GM18507 (cell line): ENCODE measurements at places on chromosomes 5 and 9.

GRCh38 chr5:82312373-82312856 lies 34.3 kb upstream of the RPS23 start:
- no peak for DNase-seq

DNA sequence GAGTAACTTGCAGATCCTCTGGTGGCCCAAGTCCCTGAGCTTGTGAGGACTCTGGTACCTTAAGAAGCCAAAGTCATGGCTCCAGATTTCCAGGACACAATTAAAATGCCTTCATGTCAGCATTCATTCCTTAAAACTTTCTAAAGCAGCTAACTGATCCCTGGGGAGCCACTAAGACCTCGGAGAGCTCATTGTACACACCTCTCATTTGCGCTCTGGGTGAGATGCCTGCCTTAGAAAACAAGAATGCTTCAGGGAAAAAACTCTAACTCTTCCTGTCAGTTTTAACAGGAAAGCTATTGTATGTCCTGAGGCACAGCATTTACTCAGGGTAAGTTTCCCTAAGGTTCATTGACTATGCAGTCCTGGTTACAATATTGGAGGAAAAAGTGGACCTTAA lies 285.0 kb downstream of the EFNA5 start:
- no peak for DNase-seq

GRCh38 chr9:126377536-126377935 lies 50.9 kb downstream of the MVB12B start:
- no peak for DNase-seq

GRCh38 chr5:32190095-32190494 lies 16.0 kb upstream of the GOLPH3 start:
- no peak for DNase-seq

GRCh38 chr9:19615036-19615624 lies 173.7 kb downstream of the SLC24A2 start:
- no peak for DNase-seq

DNA sequence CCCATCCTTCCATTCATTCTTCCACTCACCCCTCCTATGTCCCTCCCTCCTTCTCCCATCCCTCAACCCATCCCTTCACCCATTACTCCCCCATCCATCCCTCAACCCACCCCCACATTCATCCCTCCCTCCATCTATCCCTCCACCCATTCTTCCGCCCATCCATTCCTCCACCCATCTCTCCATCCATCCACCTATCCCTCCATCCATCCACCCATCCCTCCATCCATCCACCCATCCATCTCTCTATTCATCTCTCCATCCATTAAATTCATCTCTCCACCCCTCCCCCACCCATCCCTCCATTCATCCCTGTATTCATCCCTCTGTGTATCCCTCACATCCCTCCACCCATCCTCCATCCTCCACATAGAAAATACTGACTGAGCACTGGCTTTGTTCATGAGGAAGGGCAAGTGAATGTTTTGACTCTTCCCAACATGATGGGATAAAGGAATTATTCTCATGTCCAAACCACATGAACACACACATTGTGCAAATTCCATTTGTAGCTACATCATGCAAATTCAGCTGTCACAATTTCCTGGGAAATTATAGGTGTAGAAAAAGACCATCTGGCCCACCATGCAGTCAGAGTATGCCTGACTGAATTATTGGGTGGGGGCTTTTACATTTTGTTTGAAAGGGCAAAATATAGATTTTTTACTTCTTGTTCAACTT lies 6.9 kb upstream of the VAV2 start:
- no peak for DNase-seq
